ENCODE measurements at places on chromosomes 11 and 22.

- peak; percentile 86 for DNase-seq
Observed at GRCh38 chr22:41487037-41487935, 18.4 kb downstream of the ACO2 start.

DNA sequence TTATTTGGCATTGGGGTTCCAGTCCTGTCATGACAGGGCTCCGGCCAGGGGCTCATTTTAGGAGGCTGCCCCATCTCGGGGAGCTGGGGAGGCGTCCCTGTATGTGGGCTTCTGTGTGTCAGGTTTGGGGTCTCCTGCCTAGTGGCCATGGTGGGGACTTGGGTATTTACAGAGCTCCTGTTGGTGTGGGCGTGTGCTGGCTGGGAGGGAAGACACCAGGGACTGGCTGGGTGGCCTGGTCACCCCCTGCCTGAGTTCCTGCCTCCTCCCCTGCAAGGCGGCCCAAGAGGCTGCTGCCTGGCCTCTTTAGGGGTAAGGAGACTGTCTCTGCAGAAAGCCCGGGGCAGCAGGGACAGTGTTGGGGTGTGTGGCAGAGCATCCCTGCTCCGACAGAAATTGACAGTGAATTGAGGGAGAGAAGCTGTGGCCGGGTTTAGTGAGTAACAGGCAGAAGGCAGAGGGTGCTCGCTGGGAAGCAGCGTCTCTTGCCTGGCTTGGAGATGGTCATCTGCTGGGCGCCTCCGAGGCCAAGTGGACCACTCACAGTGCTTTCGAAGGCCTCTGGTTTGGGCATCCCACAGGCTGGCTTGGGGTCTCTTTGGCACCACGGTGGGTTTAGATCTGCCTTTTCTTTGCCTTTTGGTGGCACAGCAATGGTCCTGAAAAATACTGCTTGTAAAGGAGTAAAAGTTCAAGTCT is 40.3 kb upstream of the GRAMD4 start:
- DNase-seq = no peak

DNA sequence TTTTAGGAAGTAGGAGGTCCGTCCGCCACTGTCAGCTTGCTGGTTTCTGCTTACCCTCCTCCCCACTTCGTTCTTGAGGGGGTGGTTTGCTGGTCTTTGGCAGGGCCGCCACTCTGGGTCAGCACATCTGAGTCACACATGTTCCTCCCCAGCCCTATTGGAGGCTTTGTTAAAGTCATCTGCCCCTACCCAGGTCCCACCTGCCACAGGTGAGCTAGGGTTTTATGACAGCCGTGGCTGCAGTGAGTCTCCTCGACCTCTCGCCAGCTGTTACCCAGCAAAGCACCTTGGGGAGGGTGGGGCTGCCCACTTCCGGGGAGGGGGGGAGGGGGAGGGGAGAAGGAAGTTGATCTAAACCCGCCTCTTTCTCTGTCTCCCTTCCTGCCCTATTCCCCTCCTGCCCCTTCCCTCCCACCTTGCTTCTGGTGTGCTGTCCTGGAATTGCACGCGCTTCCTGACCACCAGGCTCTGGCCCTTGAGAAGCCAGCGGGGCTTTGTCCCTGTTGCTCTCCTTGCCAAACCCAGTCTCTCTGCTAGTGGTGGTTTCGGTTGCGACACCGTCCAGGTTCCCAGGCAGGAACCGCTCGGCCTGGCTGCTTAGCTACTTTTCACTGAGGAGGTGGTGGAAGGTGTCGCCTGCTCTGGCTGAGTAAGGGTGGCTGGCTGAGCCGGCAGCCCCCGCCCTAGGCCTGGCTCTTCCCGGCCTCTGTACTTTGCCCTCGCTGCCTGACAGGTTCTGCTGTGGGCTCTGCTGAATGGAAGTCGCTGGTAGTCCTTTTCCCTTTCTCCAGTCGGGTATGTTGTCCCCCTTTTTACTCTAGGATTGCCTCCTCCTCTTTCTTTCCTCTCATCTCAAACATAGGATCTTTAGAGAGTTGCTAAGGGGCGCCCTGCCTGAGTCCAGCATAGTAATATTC is 28.5 kb downstream of the RCOR2 start:
- peak; percentile 92 for DNase-seq

GRCh38 chr11:27871056-27871455 is 170.8 kb upstream of the BDNF start:
- DNase-seq = no peak

- no peak for DNase-seq
Observed at GRCh38 chr11:131038597-131038996, 122.3 kb upstream of the SNX19 start.

DNA sequence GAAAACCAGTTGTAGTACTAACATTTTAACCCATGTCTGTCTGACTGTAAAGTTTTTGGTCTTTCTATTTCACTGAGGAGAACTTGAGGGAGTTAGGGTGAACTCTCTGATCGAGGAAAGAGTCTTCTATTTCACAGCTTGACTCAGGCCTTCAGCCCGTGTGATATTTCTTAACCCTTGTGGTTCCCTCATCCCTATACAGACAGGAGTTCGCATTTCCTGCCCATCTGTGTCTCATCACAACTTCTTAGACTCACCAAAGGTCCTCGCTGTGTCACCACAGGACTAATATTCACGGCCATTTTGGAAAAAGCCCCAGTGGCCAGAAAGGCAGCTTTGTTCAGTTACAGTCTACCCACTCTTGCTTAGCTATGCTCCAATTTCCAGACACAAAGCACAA is 172.8 kb downstream of the FAM181B start:
- DNase-seq = no peak

GRCh38 chr22:44407171-44407986 is 90.7 kb downstream of the RTL6 start:
- no peak for DNase-seq

GRCh38 chr11:117409511-117409910 is 81.9 kb downstream of the CEP164 start:
- no peak for DNase-seq

DNA sequence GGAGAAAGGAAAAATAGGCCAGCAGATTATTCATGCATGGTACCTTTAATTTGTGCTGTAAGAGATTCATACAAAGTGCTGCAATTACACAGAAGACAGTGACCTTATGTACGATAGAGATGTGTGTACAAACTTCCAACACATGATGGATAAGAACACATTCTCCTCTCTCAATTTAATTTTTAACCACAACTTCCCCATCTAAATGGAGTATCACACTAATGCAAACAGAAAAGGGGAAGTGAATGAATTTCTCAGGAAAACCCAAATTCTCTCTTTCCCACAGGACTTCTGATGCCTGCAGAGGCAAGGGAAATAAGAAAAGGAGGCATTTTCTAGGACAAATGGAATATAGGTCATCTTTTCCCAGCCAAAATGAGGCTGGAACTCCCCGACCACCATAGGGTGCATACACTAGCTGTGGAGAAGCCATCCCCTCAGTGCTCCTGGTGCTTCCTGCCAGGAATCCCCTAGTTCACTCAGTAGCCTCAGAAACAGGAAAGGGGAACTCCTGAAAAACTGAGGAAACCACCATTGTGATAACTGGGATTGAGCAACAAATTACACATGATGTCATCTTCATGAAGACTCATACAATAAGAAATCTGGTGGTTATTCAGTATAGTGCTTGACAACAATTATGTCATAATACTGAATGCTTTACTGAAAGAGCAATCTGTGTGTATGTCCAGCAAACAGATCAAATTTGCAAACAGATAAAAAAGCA is 22.4 kb downstream of the MMP10 start:
- DNase-seq = peak; percentile 23

GRCh38 chr22:35697142-35697541 is 20.5 kb upstream of the APOL5 start:
- no peak for DNase-seq

GRCh38 chr11:69912161-69912910 is 93.1 kb upstream of the FGF3 start:
- DNase-seq = no peak

- no peak for DNase-seq
Observed at GRCh38 chr11:72132646-72133045, 2.9 kb upstream of the FOLR3 start.

- DNase-seq = no peak
Observed at GRCh38 chr11:76667271-76667818, 3.2 kb downstream of the LRRC32 start.

GRCh38 chr11:44247508-44247907 is 62.4 kb downstream of the ALX4 start:
- DNase-seq = no peak

GRCh38 chr11:35167426-35167954 is 28.5 kb downstream of the CD44 start:
- DNase-seq = no peak
